ENCODE measurements at places on chromosomes 7 and 10.

DNA sequence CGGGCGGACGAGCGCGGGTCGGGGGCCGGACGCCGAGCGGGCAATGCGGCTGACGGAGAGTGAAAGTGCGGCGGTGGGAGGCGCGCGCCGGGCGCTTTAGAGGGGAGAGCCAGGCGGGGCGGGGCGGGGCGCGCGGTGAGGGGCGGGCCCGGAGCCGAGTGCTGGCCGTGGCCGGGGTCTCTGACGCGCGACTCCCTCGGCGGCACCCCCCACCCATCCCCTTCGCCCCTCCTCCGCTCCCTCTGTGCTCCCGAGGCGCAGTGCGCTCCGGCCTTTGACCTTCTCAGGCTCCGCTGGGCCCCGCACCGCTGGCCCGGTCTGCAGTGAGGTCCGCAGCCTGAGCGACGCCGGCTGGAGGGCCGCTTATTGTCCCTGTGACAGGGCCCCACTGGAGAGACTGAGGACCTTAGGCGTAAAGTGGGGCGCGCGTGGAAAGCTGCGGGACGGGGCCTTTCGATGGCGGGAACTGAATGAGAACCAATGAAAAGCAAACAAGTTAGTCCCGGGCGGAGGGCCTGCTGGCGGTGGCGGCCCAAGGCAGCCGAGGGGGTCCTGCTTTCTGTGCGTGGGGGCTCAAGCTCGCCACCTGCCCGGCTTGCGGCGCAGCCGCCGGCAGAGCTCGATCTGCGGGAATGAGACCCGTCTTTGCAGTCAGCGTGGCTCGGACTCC is at the start of gene CXCL12:
CXCL12 (minus strand) TSS at position 72 of the 670 bp plus-strand sequence. CDS start 92 bp downstream, outside the sequence.
- no peak for DNase-seq

DNA sequence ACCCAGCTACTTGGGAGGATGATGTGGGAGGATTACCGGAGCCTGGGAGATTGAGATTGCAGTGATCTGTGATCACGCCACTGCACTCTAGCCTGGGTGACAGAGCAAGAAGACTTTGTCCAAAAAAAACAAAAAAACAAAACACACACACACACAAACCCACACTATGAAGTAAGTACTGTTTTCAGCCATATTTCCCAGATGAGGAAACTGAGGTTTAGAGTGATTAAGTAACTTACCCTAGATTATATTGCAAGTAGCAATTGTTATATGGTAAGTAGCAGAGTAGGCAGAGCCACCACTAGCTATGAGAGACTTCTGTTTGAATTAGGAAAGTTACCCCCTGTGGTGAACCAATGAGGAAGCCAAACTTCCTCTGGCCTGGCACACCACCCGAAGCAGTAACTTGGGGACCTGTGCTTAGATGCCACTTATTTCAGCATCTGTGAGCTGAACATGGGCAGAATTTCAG is 61.9 kb downstream of the MCU start:
- DNase-seq: no peak

DNA sequence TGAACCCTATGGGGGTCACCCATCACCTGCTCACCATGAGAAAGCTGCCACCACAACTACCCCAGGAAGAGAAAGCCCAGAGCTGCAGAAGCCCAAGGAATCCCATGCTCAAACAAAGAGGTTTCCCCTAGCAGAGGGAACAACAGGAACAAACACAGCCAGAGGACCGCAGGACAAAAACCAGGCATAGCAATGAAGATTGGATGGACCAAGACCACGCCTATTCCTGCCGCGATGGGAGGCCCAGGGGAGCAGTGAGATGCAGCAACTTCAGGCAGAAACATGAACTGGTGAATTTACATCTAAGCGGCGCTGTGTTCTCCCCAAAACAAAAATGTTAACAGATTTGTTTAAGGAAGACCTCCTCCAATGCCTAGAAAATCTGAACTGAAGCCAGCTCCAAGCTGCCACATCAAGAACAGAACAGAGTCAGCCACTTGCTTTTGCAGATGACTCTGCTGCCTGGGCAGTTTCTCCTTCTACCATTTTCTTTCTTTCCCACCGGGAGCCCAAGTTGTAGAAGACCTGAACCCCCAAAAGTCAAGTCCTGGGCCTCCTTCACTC is 134.2 kb upstream of the NEBL start:
- DNase-seq: no peak

- no peak for DNase-seq
Observed at GRCh38 chr7:137166363-137166762, 177.2 kb downstream of the PTN start.

- DNase-seq: no peak
Observed at GRCh38 chr10:96978621-96979154, 146.6 kb downstream of the LCOR start.

DNA sequence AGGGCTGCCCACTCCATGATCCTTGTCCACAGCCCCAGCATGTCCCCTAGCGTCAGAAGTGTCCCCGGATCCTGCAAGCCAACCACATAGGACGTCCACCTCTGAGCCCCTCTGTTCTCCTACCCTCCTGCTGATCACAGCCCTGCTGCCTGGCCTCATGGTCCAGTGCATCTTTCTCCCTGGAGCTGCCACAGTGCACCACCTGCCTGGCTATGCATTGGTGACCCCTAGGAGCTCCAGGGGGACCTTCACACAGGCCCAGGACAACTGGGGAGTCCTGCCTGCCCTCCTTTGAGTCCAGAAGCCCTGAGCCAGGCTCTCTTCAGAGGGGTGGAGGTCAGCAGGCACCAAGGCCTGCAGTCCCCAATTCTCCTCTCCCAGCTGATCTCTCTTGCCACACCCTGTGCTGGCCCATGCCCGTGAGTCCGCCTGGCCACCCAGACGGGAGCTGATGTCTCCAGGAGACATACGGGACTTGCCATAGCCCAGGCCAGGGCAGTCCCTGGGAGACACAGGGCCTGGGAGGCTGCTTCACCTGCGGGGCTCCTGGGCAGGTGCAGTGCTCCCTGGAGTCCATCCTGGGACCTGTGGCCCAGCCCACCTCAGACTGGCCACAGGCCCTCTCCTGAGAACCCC is 77.4 kb upstream of the RET start:
- no peak for DNase-seq

- DNase-seq: no peak
Observed at GRCh38 chr10:132249226-132249724, 58.5 kb downstream of the STK32C start.

All from activated CD8-positive, alpha-beta memory T cell treated with anti-CD3 and anti-CD28 coated beads for 1 hour (primary cell).